Activated naive CD8-positive, alpha-beta T cell treated with anti-CD3 and anti-CD28 coated beads for 36 hours (primary cell): ENCODE measurements at places on chromosomes 7 and 10. TPM values are rescaled to one million over a fixed set of nuclear protein-coding genes. Genes with fewer than 3 reads are reported as not detected.

ELAPOR2 gene
- 1.6 TPM for total RNA-seq

- no peak for DNase-seq
These were observed 9.8 kb upstream of the ACTA2 start for GRCh38 chr10:88962336-88962735.

GRCh38 chr10:129501652-129502436 is 34.8 kb downstream of the MGMT start:
- DNase-seq: no peak

ERVW-1 gene
- not detected for total RNA-seq

DNA sequence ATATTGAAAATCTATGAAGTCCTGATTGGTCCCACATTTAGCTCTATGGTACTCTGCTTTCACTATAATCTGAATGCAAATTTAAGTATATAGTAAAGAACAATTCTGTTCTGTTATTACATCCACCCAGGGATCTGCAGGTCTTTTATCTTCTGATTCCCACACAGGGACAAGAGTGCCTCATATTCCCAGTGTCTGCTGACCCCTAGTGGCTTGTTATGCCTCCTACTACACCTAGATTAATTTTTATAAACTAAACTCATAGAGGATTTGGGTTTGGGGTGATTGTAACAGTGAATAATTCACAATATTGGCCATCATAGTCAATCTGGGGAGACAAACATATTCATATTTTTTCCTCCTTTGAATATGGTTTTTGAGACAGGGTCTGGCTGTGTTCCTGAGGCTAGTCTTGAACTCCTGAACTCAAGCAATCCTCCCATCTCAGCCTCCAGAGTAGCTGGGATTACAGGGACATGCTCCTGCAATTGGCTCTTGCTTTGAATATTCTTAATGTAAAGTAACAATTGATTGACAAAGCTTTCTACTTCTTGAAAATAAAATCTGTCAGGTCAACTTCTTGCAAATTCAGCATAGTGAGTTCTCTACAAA is 282.1 kb downstream of the KCND2 start:
- DNase-seq: no peak

- DNase-seq: no peak
These were observed 118.0 kb downstream of the NRF1 start for GRCh38 chr7:129729511-129729910.

DNA sequence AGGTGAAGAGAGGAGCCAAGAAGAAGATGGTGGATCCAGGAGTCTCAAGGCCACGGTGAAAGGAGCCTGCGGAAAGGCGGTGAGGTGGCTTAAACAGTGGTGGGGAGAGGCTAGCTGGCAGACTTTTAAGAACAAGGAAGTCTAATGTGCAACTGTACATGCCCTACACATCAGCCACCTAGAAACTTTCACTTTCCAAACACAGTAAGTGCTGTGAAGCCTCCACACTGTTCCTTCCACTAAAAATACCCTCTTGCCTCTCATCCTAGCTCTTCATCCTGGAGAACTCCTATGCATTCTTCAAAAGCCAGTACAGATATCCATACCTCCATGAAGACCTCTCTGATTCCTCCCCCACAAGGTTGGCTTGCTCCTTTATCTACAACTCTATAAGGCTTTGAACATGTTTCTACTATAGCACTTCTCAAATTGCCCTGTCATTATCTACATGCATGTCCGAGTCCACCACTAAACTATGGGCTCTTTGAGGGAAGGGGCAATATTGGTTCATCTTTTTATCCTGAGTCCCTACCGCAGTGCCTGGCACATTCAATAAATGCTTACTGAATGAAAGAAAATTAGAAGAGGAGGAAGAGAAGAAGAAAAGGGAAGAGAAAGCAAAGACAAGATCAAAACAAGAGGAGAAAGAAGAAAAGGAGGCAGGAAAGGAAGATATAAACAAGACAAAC is 54.2 kb downstream of the DNAJC12 start:
- DNase-seq: no peak

DMBT1 gene
- total RNA-seq: not detected

- no peak for DNase-seq
These were observed 70.5 kb downstream of the CPXM2 start for GRCh38 chr10:123821136-123821535.

DNA sequence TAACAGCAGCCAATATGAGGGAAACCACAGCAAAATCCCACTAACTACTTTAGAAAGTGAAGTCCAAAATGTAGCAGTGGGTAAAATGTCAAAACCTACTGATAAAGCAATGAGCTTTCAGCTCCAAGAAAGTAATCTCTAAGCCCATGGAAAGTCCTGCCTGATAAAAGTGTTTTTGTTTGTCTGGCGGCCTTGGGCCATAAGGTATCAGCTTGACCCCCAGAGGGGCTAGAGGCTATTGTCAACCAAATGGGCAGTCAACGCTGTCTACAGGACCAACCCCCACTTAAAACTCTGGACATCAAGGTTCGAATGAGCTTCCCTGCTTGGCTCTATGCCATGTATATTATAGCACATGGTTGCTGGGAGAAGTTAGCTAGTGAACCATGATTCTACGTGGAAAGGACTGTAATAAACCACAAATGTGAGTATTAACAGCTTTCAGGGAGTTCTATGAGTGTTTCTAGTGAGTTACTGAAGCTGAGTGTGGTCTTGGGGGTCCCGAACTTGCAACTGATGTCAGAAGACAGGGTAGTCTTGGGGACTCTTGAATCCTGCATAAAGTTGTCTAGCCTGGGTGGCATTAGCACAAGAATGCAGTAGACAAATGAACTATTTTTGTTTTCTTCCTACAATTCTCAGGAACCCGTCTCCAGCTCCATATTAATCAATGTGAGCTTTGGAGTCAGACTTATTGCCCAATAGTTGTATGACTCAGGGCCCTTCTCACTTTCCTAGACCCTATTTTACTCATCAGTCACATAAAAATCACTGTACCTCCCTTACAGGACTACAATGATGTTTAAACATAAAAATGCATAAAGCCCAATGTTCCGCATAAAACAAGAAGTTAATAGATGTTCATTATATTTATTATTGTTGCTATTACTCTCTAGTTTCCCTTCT is 164.9 kb downstream of the DGKI start:
- no peak for DNase-seq

GRCh38 chr7:120838281-120838682 is 19.7 kb downstream of the TSPAN12 start:
- DNase-seq: no peak

DNA sequence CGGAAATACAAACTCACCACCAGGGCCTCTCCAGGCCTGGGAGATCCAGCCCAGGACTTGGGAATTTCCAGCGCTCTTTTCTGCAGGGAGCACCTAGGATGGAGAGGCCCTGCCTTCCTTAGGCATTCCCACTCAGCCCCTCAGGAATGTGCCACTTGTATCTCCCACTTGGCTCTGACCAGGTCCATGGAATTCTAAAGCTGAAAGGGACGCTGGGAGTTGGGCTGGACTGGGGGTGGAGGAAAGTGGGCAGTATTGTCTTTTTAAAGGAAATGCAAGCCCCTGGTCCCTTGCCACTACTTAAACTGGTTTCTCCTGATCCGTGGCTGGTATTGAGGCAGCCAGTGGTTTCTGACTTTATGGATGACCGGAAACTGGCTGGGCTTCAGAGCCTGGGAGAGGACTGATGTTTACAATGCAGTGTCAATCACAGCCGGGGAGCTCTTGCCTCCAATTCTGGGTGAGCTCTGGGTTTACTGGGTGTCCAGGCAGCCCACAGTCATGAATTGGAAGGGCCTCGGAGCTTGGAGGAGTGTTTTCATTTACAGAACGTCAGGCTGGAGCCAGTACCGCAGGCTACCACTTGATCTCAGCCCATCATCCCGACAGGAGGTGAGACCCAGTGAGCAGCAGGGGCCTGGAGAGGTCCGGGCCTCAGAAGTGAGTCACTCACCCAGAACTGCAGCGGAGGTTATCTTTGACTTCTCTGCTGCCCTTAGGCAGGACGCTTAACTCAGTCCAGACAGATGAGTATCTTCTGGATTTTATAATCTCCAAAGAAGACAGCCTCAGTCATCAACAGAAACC is 27.3 kb downstream of the AGAP3 start:
- DNase-seq: no peak

DNA sequence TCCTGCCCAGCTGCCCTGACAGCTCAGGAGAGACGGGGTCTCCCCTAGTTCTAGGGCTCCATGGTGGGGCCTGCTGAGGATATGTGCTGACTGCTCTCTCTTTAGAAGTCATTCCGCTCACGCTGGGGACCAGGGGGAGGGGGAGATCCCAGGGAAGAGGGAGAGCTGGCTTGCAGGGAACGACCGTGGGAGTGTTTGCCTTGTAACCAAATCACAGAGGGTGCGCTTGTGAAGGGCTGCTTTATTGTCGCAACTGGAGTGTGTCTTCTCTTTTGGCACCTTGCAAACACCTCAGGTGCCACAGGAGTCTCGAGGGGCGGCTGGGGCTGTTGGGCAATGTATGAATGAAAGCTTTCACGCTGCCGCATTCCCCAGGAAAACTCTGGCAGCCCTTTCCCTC is 531.3 kb upstream of the MKI67 start:
- no peak for DNase-seq

ENTPD1 gene
- total RNA-seq: 0.99 TPM

GRCh38 chr7:157373493-157373892 is 36.7 kb downstream of the DNAJB6 start:
- DNase-seq: no peak

GRCh38 chr7:80611779-80612178 is 26.7 kb upstream of the CD36 start:
- DNase-seq: no peak

- no peak for DNase-seq
These were observed 261.6 kb downstream of the ZEB1 start for GRCh38 chr10:31580646-31581045.

TMEM26 gene
- total RNA-seq: not detected

DNA sequence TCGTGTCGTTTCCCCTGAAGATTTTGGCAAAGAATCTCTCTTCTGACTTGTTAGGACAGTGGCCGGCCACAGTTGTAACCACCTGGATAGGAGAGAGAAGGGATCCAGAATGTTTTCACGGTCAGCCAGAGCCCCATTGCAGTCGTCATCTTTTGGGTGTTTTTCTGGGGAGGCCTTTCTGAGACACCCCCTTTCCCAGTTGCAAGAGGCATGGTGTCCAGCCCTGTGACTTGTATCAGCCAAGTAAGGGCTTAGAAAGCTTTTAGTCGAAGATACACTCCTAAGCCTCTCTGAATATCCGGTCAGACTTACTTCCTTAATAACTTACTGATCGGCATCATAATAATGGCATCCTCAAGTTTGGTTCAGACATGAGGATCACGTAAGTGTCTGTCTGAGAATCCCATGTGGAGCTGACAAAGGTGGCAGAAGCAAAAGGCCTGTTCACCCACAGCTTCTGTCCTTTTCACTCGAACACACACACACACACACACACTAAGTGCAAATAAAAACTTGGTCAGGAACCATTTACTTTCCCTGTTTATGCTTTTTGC is 435.7 kb upstream of the GALNT17 start:
- no peak for DNase-seq

SPDYE2B gene
- not detected for total RNA-seq

TMEM213 gene
- not detected for total RNA-seq

- no peak for DNase-seq
These were observed 130.3 kb upstream of the POT1 start for GRCh38 chr7:125059861-125060456.

ARHGAP22 gene
- not detected for total RNA-seq

NUTM2E gene
- not detected for total RNA-seq

GRCh38 chr7:142002179-142002578 is 6.5 kb downstream of the MGAM start:
- DNase-seq: no peak

- DNase-seq: no peak
These were observed 29.2 kb upstream of the PPP2R2D start for GRCh38 chr10:131871673-131872005.

TMEM229A gene
- total RNA-seq: not detected

DNA sequence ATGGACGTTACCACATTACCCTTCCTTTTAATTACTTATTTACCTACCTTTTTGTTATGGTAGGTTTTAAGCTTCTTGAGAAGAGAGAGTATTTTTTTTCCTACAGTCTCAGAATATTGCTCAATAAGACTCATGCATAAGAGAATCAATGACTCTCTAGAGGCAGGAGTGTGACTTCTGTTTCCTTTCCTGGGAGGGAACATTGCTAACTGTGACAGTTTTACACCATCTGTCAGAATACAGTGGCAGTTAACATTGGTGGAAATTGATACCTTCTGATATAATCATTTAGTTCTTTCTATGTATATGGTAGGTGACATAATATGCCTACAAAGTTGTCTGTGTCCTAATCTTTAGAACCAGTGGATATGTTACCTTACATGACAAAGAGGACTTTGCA is 348.7 kb upstream of the POT1 start:
- DNase-seq: no peak

MALRD1 gene
- total RNA-seq: 0.56 TPM

DNA sequence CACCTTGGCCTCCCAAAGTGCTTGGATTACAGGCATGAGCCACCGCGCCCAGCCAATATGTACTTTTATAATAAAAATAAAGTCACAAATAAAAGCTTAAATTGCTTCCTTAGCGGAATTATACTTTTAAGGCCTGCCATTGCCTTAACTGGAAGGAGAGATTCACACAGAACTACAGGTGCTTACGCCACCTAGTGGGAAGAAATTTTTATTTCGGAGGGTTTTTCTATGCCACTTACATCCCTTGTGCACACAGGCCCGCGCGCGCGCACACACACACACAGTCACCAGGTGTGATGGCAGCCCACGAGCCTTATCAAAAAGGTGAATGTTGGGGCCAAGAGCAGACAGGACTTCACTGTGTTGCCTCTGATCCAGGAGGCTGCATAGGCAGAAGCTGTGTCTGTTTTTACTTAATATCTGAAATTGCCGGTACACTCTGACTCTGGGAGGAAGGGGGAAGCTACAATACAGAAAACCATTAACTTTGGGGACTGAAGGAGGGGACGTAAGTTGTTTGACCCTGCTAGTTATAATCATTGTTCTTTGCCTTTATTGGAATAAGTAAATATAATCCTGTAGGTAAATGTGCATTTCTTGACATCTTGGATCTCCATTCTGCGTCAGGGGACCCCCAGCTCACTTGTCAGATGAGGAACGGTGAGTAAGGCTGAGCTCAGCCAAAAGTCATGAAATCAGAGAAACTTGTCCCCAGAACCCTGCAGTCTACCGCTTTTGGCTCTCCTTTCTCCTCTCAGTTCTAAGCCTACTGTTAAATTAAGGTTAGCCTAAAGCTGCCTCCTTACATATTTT is 87.1 kb downstream of the SLC16A9 start:
- DNase-seq: peak; percentile 24
